ENCODE measurements at places on chromosomes 5 and 9. TPM values are rescaled to one million over a fixed set of nuclear protein-coding genes. Genes with fewer than 3 reads are reported as not detected.

The LAMC3 gene
- polyA plus RNA-seq, result 37.1 TPM

The GNA14 gene
- 8.8 TPM for polyA plus RNA-seq

The SLC1A3 gene
- polyA plus RNA-seq, result 15.7 TPM

The LRRC19 gene
- not detected for polyA plus RNA-seq

The PPP1R2B gene
- polyA plus RNA-seq, result 0.09 TPM

The GABRA6 gene
- polyA plus RNA-seq, result not detected

The TMEM267 gene
- polyA plus RNA-seq, result 10.6 TPM

The EQTN gene
- polyA plus RNA-seq, result 0.13 TPM

The C1QTNF3 gene
- polyA plus RNA-seq, result 4.4 TPM

The PCDHA11 gene
- polyA plus RNA-seq, result 0.06 TPM

The FXN gene
- polyA plus RNA-seq, result 20.2 TPM

The PPIC gene
- 92.3 TPM for polyA plus RNA-seq

The RGMB gene
- polyA plus RNA-seq, result 21.2 TPM

The SIT1 gene
- 0.60 TPM for polyA plus RNA-seq

The KCNV2 gene
- not detected for polyA plus RNA-seq

The PCAT7 gene
- polyA plus RNA-seq, result 0.06 TPM

Measured in urinary bladder (tissue), 4 donors.